ENCODE measurements at places on chromosomes 7 and 10.

DNA sequence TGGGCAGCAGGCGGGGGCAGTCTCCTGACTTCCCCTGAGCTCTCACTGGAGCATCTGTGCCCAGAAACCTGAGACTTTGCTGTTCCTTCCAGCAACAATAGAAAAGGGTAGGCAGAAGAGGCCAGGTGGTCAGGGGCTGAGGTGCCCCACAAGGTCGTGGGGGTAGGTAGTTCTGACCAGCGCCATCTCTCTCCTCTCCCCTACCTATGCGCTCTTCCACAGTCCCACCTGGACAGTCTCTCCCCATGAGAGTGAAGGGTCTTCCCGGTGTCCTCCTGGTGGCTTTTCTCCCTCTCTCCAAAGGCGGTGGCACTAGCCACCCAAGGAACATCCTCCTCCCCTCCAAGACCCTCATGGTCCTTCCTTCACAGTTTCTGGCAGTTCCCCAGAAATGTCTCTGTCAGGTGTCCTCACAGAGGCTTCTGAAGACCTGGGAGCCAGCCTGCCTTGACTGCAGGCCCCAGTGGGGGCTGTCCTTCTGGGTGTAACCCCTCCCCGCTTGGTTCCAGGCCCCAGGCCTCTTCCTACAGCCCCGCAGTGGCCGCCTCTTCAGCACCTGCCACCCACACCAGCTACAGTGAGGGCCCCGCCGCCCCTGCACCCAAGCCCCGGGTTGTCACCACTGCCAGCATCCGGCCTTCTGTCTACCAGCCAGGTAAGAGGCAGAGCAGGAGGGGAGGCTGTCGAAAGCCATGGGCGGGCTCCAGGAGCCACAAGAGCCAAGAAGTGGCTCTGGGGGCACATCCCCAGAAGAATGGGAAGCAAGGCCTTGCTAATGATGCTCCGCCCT lies 41.3 kb downstream of the LDB3 start:
- no peak for DNase-seq

GRCh38 chr10:126521399-126521798 lies 133.1 kb upstream of the ADAM12 start:
- no peak for DNase-seq

GRCh38 chr10:44193567-44194220 lies 191.2 kb downstream of the CXCL12 start:
- DNase-seq = no peak

DNA sequence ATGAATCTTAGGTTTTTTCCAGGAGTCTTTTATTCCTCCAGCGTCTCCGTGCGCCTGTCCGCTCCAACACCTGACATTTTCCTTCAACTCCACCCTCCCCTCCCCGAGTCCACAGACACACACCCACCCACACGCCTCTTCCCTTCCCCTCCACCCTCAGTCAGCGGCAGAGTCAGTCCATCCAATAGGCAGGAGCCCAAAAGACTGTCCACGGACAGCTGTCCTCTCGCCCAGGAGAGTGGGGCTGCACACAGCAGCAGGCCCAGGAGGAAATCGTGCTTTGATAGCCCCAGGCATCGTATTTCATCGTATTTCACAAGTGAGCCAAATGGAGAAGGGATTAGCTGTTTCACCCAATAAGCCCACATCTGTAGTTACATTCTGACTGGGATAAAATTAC lies 285.1 kb downstream of the ZEB1 start:
- no peak for DNase-seq

- no peak for DNase-seq
Measured at GRCh38 chr7:20624666-20625385, 9.4 kb downstream of the ABCB5 start.
